GM13976 (cell line): ENCODE measurements at places on chromosomes 11 and 22.

- no peak for DNase-seq
Measured at GRCh38 chr11:86442827-86443226, 68.1 kb downstream of the CCDC81 start.

DNA sequence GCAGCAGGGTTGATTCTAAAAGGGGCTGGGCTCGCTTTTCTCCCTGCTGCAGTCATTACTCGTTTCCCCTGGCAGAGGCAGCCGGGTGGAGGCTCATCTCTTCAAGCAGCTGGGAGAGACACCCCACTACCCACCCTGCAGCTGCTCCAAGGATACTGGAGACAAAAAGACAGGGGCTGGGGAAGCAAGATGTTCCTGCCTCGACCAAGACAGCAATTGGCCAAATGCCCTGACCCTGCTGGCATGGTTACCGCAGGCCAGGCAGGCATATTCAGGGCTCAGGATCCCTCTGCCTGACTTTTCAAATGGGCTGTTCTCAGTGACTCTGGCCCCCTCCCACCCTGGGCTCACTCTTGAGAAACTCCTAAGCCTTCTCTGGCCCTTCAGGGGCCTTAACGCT is 6.8 kb upstream of the RGL4 start:
- DNase-seq = no peak

- peak; percentile 20 for DNase-seq
Measured at GRCh38 chr22:28956506-28956905, 73.1 kb downstream of the ZNRF3 start.

- no peak for DNase-seq
Measured at GRCh38 chr22:33389936-33390335, 331.8 kb upstream of the SYN3 start.

- no peak for DNase-seq
Measured at GRCh38 chr11:116117331-116118137, 613.3 kb upstream of the CADM1 start.

DNA sequence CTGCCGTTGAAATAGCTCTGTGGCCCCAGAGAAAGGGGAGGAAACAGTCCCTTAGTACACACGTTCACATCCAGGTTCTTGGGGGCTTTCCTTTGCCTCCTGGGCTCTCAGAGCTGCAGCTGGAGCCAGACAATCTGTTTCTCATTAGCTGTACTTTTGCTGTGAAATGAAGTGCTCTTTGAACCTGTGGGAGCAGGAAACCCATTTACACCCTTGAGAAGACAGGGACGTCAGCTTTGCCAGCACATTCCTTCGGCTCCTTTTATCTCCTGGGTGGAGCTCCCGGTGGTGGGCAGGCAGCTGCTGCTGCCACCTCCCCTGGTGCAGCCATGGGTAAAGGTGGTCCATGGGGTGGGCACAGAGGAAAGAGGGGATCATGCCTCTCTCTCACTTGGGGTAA is 80.6 kb upstream of the TIMP3 start:
- DNase-seq = no peak

- peak; percentile 68 for DNase-seq
Measured at GRCh38 chr11:66851698-66852465, 5.0 kb upstream of the LRFN4 start.

DNA sequence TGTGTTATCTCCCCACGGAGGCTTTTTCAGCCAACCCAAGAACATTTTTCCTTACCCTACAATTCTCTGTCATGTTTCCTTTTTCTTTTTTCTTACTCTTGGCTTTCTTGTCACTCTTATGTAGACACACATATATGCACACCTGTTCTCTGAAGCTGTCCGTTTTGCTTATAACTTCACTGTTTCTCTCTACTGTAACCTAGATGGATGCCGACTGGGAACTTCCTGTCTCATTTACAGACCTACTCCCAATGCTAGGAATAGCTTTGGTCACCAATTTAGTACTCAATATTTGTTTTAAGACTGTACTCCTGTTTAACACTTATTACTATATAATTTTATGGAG is 9.9 kb upstream of the CASP12 start:
- DNase-seq = no peak

- DNase-seq = no peak
Measured at GRCh38 chr11:88043149-88043548, 132.1 kb downstream of the RAB38 start.

DNA sequence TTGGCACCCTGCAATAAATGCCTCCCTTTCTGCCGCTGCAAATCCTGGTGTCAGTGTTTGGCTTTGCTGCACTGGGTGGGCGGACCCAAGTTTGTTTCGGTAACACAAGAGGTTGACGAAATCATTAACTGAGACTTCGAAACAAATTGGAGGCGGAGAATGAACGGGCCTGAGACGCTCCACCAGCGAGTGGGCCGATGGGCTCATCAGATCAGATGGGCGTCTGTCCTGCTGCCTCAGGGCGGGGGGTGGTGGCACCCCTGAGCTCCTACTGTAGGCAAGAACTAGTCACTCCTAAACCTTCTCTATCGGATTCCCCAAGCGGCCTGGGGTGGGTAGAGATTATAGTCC is 918 bp upstream of the CAPN5 start:
- peak; percentile 47 for DNase-seq

GRCh38 chr11:73203790-73204189 is 14.3 kb upstream of the P2RY2 start:
- DNase-seq = no peak

DNA sequence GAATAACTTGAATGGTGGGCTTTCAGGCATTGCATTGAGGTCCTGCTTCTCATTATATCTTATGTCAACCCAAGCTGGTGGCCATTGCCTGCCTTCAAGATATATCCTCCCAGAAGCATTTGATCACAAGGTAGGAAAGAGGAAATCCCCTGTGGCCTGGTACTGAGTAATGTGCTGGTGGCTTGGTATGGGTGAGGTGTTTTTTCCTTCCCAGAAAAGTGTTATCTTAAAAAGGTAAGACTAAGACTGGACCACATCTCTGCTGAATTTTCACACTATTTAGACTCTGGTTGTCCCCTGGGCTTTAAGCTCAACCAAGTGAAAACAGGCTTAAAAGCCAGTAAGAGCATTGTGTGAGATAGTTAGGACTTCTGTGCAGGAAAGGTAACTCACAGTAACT is 3.7 kb downstream of the INSC start:
- no peak for DNase-seq
